Umbilical cord (tissue), 2 donors: ENCODE measurements at places on chromosomes 1 and 21.

- no peak for DNase-seq
Measured at GRCh38 chr21:17340081-17340480, 172.8 kb upstream of the CXADR start.

DNA sequence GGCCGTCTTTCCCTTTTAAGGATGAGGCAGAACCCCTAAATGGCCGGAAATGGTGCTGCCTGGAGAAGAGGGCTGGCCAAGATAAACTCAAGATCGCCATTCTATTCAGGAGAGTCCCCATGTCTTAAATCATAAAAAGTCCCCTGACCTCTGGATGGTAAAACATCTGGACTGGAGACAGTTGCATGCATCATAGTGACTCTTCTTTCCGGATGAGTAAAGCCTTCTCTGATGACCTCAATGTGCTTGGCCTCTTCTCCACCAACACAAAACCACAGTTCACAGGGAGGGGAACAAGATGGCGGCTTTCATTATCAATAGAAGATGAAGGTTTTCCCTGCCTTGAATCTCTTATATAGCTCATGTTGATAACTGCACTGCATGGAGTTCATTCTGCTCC is 27.5 kb upstream of the H6PD start:
- DNase-seq: no peak

- DNase-seq: no peak
Measured at GRCh38 chr1:68254667-68255226, 22.4 kb upstream of the WLS start.

DNA sequence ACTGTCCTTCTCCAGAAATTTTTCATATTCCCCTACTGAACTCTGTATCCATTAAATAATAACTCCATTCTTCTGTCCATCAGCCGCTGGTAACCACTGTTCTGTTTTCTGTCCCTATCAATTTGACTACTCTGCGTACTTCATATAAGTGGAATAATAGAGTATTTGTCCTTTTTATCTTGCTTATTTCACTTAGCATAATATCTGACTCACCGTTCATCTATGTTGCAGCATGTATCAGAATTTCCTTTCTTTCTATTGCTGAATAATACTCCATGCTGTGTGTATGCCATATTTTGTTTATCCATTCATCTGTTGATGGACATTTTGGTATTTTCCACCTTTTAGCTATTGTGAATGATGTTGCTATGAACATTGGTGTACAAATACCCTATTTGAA is 71.9 kb downstream of the CEP350 start:
- no peak for DNase-seq

- no peak for DNase-seq
Measured at GRCh38 chr1:168441745-168442144, 102.1 kb downstream of the XCL2 start.

DNA sequence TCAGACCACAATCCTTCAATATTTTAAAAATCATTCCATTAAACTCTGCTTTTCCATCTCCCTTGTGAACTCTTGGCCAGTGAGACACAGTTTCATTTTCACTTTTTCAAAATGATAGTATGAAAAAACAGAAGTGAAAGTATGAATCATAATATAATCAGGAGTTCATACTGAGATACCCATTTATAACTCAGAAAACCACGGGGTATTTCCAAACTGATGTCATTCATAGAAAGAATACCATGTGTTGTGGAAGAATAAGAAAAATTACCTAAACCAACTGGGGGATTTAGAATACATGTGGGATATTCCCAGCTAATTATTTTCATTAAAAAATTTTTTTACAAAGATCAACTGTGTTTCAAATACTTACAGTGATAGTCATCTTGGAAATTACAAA is 149.9 kb downstream of the MRPL39 start:
- peak; percentile 31 for DNase-seq

- DNase-seq: peak; percentile 34
Measured at GRCh38 chr1:21278860-21279845, 11.1 kb downstream of the ECE1 start.

- DNase-seq: peak; percentile 81
Measured at GRCh38 chr21:17387030-17387617, 125.7 kb upstream of the CXADR start.

GRCh38 chr1:151502859-151503780 is 8.1 kb upstream of the CGN start:
- DNase-seq: no peak

DNA sequence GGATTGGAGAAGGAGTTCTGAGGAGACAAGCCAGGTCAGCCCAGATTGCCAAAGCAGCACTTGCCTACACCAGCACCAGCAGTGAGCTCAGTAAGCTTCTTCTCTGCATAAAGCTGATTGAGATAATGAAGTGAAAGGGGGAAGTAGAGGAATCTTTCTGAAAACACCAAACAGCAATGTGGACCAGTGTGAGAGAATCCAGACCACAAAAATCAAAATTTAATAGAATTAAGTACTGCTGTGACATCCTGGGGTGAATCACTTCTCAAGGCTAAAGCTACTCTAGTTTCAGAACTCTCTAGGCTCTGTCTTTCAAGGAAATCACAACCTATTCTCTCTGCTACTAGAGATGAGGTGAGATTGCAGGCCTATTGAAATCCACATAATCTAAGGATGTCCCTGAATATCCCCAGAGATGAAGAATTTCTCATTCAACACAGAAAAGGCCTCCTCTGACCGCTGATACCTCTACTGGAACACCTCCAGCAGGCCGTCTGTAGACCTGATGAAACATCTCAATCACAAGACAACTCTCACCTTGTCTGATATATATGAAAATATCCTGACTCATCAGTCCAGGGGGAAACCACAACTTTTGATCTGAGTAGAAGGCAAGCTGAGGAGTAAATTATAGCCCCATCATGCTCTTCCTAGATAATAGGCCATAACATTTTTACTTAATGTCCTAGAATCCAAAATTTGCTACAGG is at the start of gene FCRL4:
FCRL4 (minus strand) TSS at position 127 of the 709 bp plus-strand sequence. CDS start 141 bp downstream, outside the sequence.
- no peak for DNase-seq

DNA sequence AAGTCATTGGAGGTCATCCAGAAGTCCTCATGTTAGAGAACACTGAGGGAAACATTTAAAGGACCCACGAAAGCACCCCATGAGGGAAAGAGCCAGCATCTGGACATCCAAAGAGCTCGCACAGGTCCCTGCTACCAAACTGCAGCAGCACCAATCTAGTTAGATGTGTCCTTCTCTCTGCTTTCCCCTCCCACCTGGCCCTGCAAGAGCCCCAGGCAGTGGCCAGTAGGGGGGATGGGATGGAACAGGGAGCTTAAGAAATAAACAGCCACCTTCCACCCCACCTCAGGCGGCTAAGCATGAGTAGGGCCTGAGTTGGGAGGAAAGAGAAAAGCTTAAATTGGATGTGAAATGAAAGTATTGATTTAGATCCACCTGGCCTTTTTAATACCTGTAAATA is 175.9 kb upstream of the KCND3 start:
- DNase-seq: no peak

DNA sequence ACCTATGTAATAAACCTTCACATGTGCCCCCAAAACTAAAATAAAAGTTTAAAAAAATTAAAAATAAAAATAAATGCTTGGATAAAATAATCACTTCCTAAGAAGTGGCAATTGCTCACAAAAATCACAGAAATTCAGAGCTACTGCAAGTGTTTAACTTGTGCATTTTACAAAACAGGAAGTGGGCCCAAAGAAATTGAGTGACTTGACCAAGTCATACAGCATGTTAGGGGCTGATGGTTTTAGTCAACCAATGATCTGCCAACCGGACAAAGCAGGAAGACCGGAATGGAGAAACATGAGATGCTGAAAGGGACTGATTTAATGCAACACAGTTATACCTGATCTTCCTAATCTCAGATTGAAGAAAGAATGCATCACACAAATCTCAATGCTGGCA is 96.5 kb downstream of the SMYD2 start:
- no peak for DNase-seq

- DNase-seq: no peak
Measured at GRCh38 chr1:109668123-109668775, 392 bp downstream of the GSTM2 start.

DNA sequence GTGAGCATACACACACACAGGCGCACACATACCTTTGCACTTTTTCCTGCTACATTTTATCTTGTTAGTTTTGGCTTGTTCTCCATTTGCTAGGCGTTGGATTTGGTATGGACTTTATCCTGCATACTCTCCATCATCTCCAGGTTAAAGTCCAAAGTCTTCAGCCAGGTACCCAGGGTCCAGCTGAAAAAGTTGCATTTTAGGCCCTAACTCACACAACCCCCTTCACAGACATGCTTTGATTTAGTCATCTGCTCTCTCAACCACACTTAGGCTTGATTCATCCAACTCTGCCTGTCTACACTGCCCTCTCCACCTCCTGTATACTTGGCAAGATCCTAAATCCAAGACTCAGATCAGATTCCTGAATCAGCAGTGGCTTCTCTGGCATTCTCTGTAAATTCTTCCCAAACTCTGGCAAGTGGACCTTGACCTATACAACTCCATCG is 10.7 kb upstream of the LAMB3 start:
- DNase-seq: no peak

GRCh38 chr1:221761354-221762002 is 19.6 kb upstream of the DUSP10 start:
- no peak for DNase-seq

- no peak for DNase-seq
Measured at GRCh38 chr1:180975551-180975950, 47.1 kb downstream of the STX6 start.

GRCh38 chr1:156001662-156002171 is 19.0 kb downstream of the SSR2 start:
- no peak for DNase-seq

GRCh38 chr1:159005676-159006075 is 4.0 kb upstream of the IFI16 start:
- no peak for DNase-seq

GRCh38 chr1:162639718-162640117 is 7.5 kb downstream of the DDR2 start:
- DNase-seq: no peak

GRCh38 chr21:34889320-34889675 is 159.8 kb downstream of the RUNX1 start:
- DNase-seq: peak; percentile 76

- no peak for DNase-seq
Measured at GRCh38 chr1:158101927-158102326, 78.8 kb upstream of the CD1D start.

DNA sequence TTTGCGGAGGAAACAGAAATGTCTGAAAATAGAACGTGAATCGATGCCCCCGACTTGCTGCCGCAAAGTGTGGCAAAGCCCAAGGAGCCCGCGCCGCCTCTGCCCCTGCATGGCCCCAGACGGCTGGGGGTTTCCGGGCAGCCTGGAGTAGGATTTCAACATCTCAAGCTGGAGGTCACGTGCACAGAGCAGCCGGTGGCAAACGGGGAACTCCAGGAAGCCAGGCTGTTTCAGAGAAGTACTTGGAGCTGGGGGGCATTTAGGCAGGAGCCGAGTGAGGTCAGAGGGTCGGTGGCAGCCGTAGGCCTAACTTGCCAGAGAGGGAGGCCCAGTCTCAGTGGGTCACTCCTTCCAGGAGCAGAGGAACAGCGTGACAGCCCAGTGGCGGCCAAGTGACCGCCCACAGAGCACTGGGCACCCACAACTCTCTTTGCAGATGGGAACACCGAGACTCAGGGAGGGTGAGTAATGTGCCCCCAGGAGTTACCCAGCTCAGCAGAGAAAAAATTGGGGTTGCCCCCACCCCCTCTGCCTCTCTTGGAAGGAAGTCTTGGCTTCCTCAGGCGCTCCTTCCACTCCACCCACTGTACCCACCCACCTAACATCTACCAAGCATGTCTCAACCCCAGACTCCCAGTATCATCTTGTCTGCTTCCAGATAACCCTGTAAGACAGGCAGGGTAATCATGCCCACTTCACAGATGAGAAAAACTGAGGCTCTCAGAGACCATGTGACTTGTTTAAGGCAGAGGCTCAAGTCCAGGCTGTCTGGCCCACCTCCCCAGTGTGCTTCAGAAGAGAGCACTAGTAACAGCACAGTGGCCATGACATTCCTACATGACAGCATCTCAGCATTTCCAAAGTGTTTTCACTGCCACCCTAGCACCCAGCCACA is 179.4 kb downstream of the HIVEP3 start:
- DNase-seq: peak; percentile 86

- DNase-seq: no peak
Measured at GRCh38 chr1:196611873-196612272, 3.6 kb upstream of the KCNT2 start.

DNA sequence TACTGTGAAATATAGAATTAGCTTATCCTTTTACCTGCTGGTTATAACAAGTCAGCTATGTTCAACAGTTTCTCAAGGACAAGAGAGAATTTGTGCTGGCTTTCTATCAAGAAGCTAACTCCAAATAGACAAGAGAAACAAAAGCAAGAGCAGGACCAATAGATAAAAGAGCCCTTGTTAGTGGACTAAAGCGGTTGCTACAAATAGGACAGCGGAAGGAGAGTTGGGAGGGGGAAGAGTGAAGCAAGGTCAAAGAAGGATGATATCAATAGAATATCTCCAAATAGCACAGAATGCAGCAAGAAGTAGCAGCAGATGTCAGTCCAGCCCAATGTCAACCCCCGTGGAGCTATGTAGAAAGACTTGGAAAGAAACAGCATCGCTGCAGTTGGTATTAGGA is 53.0 kb upstream of the AKT3 start:
- no peak for DNase-seq

DNA sequence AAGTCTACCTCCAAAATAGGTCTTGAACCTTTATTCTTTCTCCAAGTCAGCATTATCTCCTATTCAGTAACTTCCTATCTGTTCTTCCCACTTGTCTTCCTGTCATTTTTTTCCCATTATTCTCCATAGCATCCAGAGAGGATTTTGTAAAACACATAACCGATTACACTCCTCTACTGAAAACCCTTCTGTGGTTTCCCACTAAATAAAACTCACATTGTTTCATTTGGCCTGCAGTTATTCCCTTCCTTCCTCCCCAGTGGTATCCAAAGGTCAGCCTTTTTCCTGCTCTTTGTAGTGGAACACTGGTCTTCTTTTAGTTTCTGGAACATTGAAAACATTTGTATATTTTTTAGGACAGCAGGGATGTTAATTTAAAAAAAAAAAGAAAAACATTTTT is 266.0 kb downstream of the GPR52 start:
- DNase-seq: no peak

GRCh38 chr1:23402286-23403037 is 22.1 kb downstream of the TCEA3 start:
- DNase-seq: no peak

GRCh38 chr1:32651461-32652073 is 559 bp downstream of the RBBP4 start:
- no peak for DNase-seq

GRCh38 chr1:118960567-118961136 is 27.5 kb downstream of the TBX15 start:
- no peak for DNase-seq

DNA sequence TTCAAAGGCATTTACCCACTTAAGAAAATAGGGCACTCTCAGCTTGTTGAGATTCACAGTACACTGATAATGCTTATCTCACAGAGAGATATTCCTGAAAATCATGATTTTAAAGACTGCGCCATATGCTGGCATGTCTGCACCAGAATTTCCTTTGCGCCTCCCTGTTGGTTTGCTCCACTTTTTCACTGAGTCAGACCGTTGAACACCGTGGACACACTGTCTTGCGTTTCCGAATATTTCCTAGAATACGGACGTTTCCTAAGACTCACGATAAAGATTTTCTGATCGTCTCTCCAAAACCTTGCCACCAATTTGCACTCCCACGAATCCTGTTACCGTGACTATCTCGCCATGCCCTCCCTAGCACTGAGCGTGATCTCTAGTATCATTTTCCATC is 497 bp upstream of the C1orf115 start:
- no peak for DNase-seq
